Ammon's horn (tissue), 1 donor: ENCODE measurements at places on chromosomes 2 and 18.
A peak's percentile ranks its signal among the peaks of the same experiment; 100 is the strongest.

DNA sequence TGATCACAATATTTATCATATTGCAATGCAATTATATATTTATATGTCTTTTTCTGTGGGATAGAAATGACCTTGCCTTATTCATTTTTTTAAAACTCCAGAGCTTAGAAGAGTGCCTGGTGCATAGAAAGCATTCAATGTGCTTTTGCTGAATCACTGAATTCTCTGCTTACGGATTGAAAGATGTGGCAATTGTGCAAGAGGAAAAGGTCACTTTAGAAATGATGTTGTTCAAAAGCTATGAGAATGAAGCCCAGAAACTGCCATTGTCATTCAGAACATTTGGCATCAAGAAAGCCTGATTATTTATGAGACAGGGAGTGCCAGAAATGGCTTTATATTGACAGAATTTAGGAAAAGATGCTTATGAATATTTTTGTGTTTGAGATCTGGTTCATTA is 678.6 kb upstream of the CDH2 start:
- DNase-seq, result peak; percentile 57

DNA sequence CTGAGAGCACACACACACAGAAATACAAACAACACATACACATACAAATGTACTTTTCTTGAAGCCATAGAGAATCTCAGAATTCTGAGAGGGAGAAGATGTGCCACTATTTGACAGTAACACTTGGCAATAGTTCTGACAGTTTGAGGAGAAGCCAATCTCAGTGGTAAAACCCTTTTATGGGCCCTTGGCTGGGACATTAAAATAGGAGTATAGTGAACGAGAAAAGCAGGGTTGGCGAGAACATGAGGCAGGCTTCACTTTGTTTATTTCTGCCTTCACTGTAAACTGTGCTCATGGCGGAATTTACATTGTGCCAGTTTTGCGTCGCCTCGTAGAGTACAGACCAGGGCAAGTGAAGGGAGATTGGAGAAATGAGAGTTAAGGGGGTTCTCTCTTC is 449.4 kb upstream of the POU3F3 start:
- DNase-seq, result no peak

DNA sequence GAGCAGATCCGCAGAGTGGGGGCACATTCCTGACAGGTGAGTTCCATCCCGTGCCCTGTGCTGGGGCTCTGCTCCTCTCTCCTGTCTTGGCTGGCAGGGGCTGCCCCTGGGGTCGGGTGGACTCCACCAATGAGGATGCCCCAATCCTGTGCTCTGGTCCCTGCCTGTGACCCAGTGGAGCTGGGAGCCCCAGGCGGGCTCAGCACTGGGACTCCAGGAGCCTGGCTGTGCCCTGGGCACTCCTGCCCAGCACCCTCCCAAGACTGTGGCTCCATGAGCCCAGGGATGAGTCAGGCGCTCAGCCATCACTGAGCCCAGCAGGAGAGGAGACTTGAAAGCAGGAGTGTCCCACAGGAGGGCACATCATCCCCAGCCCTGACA is 53.9 kb downstream of the MBP start:
- no peak for DNase-seq

- no peak for DNase-seq
Observed at GRCh38 chr18:47063096-47063495, 27.7 kb upstream of the ELOA2 start.

DNA sequence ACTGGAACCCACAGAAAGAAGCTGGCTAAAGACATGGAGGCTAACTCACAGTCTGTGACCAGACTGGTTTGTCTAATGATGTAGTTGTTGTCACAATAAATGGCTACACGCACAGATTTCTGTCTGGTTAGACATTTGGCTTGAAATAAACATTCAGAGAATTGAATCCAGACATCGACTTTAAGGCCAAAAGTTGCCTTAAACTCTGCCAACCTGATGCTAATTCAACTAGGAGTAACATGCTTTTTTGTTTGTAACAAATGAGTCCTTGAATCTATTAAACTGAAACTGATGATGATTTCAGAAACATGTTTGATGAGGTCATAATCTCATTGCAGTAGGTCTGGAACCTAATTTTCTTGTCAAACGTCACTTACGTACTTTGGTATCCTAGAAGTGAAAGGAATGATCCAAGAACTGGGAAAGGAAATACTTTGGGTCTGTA is 123.8 kb downstream of the ERBB4 start:
- peak; percentile 7 for DNase-seq

DNA sequence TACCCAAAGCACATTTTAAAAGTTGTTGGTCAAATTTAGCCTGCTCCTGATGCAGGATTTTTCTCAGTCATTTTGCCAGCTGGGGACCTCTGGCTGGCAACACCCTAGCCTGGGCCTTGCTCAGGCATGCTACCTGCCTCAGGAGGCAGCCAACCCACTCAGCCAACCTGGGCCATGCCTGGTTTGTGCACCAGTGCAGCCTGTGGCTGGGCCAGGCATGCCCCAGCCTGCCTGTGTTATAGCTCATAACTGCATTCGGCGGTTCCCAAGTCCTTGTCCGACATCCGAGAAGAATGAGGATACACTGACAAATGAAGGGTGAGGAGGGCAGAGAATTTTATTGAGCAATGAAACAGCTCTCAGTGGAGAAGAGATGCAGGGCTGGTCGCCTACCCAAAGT is 608.0 kb downstream of the SUCLG1 start:
- no peak for DNase-seq

- no peak for DNase-seq
Observed at GRCh38 chr2:190693533-190694232, 44.8 kb downstream of the NAB1 start.

DNA sequence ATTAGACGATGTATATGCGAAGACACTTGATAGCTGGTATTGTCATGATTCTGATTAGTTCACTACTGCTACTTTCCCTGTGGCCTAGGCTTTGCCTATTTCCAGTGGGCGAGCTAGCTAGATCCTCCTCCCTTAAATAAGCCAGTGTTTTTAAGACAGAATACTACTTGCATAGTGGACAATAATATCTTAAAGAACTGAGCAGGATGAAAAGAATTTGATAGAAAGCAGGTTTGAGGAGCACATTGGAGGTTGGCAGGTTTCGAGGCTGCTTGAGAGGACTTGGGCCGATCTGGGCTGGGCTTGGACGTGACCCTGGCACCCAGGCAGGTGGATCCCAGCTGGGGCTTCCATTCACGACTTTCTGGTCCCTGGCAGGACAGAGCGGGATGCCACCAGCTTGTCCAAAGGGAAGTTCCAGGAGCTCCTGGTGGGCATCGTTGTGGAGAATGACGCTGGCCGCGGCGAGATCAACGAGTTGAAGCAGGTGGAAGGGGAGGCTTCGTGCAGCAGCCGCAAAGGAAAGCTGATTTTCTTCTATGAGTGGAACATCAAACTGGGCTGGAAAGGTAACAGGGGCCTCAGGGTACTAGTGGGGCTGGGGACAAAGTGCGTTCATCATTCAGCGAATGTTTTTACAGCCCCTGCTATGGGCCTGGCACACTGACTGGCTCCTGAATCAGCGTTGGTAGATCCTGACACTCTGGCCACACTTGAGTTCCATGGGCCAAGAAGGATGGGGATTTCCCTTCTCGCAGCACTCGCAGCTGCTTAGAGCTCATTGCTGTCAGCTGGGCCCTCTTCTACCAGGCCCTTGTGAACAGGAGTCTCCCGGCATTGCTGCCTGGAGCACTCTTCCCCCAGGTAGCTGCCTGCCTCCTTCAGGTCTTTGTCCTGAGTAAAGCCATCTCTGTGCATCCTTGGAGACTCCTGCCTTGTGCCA is 16.9 kb downstream of the C2orf74 start:
- no peak for DNase-seq

- DNase-seq, result no peak
Observed at GRCh38 chr2:41420219-41420618, 627.6 kb upstream of the PKDCC start.

DNA sequence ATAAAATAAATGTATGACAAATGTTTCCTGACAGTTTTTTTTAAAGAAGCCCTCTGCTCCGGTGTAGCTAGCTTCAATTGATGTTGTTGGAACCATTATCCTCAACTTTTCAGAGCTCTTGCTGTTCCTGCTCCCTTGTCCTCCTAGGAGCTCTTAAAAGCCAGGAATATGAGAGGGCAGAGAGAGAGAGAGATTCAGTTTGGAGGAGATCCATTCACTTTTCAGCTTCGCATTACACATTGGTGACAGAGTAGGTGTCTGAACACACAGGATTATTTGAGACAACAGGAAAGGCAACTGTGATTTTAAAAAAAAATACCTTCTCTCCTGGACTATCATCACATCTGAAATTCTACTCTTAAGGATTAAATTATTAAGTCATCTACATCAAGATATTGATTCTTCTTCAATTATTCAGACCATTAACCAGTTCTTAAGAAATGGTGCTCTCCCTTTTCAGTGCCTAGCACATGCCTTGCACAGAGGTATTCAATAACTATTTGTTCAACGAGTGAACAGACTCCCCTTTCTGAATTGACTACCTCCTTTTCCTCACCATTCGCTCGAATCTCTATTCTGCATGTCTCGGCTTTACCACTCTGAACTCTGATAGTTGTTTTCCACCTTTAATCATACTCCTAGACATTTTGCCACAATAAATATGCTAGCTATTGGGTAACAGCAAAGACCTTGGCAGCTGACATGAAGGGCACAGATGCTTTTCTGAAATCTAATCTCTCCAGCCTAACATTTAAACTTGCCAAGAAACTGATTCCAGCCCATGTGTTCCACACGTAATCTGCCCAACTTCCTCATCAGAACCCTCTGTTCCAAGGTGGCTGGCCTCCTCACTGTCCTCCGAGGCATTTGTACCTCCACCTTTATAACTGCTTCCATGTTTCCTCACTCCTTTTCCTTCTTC is 28.6 kb upstream of the SLC35F5 start:
- peak; percentile 4 for DNase-seq

DNA sequence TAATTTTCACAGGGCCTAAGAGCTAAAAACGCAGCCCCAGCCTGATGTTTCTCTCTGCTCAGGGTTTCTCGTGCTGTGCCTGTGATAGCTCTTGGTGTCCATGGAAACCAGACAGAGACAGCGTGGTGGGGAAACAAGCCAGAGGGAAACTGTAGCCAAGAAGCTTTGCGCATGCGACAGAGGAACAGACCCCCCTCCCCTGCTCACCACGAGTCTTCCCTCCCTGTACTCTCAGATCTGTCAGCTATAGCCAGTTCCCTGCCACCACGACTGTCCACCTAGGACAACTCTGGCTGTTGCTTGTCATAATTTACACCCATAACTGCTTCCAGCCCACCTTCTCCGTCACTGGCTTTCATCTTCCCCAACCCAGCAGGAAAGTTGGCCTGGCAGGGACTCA is 13.2 kb upstream of the DNAJC27 start:
- DNase-seq, result peak; percentile 86

GRCh38 chr2:205079173-205079572 is 533.9 kb downstream of the PARD3B start:
- DNase-seq, result no peak

DNA sequence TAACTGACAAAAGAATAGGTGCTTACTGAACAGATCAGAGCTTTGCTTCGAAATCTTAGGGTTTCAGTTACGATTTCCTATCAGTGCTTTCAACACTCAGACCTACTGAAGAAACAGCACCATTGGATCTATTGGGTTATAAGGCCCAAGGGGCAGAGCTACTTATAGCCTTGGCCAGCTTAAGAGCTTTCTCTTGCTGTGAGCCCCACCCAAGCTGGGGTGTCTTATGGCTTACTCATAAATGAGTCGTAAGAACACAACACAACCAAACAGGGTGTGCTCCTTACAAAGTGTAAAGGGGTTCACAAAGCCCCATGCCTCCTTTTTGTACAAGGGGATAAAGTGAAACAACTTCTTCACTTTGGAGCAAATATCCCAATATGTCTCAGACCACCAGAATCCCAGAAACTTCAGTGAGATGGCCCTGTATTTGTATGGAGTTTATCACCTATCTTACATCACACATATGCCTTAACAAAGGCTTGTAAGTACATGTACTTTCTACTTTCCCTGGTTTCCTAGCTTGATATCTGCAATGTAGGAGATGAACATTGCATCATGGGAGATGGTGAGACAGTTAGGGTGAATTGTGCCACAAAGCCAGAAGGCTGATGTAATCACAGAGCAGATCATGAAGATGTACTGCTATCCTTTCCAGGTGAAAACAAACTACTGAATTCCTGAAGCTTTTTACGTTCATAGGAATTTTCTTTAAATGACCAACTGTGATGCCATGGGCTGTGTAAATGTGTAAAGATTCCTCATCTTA is 115.5 kb upstream of the GLI2 start:
- DNase-seq, result no peak

GRCh38 chr18:41745166-41746049 is 209.6 kb upstream of the PIK3C3 start:
- peak; percentile 62 for DNase-seq

DNA sequence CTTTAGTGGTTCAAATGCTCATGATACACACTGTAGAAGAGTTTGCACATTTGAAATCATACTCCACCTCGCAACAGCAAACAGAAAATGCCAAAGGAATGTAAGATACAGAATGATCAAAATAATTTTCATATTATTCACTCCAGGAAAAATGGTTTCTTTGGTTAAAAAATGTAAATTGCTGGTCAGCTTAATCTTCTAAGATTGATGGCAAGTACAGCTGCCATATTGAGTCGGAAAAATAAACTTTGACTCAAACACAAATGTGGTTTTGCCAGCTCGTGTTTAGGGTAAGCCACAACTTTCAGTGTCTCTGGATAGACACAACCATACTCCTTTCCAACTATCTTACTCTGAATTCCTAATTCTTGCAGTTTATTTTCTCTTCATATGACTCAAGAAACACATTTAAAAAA is 154.9 kb upstream of the SMIM21 start:
- DNase-seq, result no peak

DNA sequence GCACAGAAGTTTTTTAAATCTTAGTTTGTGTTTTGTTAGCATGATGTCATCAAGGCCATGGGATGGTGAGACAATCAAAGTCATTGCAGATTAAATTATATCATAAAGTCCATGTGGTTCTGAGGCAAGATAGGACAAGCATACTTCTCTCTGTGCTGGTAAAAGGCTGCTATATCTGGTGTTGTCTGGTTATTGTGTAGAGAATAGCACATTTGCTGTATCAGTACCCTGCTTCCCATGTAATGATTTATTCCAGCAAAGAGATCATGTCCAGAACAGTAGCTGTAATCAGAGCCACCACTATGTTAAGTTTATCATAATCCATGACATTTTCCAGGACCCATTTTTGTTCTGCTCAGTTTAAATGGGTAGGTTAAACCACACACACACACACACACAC is 123.0 kb downstream of the TTC27 start:
- DNase-seq, result no peak

DNA sequence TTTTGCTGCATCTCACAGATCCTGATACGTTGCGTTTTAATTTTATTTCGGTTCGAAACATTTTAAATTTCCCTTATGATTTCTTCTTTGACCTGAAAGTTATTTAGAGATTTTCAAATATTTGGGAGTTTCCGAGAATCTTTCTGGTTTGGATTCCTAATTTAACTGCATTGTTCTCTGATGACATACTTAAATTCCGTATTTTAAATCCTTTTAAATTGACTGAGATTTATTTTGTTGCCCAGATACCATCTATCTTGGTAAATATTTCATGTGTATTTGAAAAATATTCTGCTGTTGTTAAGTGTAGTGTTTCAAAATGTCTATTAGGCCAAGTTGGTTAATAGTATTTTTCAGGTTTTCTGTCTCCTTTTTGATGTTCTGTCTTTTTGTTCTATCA is 37.7 kb downstream of the MROH2A start:
- DNase-seq, result no peak
